ENCODE measurements at places on chromosomes 1 and 21. TPM values are rescaled to one million over a fixed set of nuclear protein-coding genes. Genes with fewer than 3 reads are reported as not detected.

- no peak for DNase-seq
These were observed 7.7 kb upstream of the PAFAH2 start for GRCh38 chr1:26005434-26006105.

SHE gene
- 5.4 TPM for total RNA-seq

GSTM2 gene
- 68.4 TPM for total RNA-seq

DNA sequence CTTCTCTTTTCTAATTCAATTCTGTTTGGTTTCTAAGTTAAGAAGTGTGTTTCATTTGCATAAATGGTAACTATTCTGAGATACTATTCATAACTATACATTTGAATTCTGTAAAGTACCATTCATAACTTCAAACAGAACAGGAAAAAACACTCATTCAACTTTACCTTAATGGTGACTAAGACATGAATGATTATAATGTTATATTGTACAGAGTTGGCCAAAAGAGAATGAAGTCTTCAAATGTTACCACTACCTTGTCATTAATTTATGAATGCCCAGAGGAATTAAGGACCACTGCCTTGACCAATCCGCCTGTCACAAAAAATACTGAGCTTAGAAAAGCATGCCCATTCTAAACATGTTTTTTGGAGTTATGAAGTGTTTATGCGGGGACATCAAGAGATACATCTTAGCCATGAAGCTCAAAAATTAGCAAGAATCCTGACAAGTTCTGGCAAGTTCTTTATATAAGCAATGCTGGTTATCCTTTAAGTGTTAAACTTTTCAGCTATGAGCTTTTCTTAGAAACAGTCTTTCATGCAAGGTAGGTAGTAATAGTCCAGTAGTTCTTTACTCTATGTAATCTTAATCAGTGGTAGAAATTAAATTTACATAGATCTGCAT lies 7.9 kb downstream of the WASF2 start:
- no peak for DNase-seq

GRCh38 chr1:238488401-238488800 lies 597.7 kb upstream of the ZP4 start:
- DNase-seq, result no peak
